Activated T-cell treated with anti-CD3 and anti-CD28 coated beads, Interleukin-2, amount 50 U/mL, for 72 hours (primary cell): ENCODE measurements at places on chromosomes 6 and 20. TPM values are rescaled to one million over a fixed set of nuclear protein-coding genes. Genes with fewer than 3 reads are reported as not detected.

DNA sequence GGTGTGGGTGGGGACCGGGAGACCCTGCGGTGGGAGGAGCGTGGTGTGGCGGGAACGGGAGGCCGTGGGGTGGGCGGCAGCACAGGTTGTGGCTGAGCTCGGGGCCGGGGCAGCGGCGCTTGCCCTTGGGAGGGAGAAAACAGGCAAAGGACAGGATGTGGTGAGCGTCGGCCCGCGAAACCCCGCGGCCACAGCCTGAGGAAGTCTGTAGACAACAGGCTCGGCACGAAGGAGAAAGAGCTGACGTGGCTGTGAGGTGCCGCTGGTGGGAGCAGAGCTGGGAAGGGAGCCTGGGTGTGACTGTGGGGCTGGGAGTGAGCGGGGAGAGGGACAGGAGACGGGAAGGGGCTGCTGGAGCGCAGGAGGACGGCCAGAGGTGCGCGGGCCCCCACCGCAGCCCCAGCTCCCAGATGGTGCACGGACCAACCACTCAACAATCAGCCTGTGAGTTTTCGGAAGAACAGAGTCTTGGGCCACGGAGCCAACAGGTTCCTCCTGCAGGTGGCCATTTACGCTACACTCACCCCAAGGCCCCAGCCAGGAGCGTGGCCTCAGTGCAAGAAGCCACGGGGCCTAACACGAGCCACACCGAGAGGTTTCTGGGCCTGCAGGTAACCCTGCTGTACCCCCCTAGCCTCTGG, 202.8 kb downstream of the DLL1 start:
- peak; percentile 74 for DNase-seq
- peaks cover 6% of the 10 kb centered on the region for H3K36me3 ChIP-seq
- no peaks in the 10 kb centered on the region for H3K27me3 ChIP-seq
- peaks cover 32% of the 10 kb centered on the region for H3K4me1 ChIP-seq
- H3K27ac ChIP-seq = peak overlapping the region; percentile 53

DNA sequence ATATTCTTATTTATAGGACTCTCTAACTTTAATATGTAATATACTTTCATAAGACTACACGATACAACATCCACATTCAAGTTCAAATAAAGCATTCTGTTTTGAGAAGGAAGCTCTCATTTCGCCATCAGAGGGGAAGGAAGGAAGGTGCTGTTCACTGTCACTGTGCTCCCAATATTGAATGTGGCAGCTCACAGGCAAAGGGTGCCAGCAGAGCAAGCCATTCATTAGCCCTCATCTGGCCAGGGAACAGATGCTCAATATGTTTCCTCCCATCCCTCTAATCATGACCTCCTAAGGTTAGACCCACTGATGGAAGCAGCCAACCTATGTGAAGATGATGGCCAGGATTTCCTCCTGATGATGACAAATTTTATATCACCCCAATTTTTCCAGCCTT, 154.4 kb downstream of the DST start:
- H3K27ac ChIP-seq = no peak overlapping the region
- no peak overlapping the region for H3K4me3 ChIP-seq
- no peaks in the 10 kb centered on the region for H3K4me1 ChIP-seq
- H3K36me3 ChIP-seq = no peaks in the 10 kb centered on the region

DNA sequence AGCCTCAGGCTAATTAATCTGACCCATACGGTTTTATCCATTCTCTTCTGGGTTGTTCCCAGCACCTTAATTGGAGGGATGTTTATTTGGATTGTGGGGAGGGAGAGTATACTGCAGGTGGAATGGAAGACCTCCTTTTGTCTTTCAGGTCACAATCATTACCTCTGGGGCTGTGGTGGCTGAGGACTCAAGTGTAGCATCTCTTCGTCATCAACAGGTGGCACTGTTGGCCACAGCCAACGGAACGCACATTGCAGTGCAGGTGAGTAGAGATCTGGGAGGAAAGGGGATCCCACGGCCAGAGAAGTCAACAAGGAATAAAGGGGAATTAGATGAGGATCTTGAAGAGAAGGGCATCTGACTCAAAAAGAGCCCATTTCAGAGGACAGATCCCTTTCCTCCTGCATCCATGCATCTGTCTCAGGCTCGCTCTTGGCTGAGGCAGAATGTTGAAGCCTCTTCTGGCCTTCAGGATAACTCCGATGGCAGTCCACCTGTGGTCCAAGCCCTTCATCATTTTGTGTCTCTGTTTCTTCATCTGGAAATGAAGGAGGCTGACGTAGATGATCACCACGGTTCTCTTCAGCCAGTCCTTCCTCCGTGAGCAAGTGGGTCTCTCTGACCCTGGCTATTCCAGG, 3.2 kb upstream of the DEF6 start:
- H3K27ac ChIP-seq = no peak overlapping the region
- peaks cover 14% of the 10 kb centered on the region for H3K4me1 ChIP-seq
- H3K27me3 ChIP-seq = no peaks in the 10 kb centered on the region

DNA sequence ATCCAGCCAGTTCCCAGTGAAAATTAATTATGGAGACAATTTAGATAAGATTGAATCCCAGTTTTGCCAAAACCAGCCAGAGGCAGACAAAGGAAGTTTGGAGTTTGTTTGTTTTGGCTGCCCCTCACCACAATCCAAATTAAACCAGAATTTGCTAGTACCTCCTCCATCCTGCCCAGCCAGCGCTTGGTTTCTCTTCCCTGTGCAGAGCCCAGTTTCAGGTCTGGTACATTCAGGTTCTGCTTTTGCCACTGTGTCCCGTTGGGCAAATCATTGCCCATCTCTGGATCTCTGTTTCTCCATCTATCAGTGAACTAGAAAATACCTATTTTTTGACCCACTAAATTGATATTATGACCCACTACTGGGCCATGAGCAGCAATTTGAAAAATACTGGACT, 26.4 kb downstream of the FOXP4 start:
- H3K4me1 ChIP-seq = peaks cover 13% of the 10 kb centered on the region
- H3K27me3 ChIP-seq = no peaks in the 10 kb centered on the region
- no peak for DNase-seq
- H3K36me3 ChIP-seq = no peaks in the 10 kb centered on the region

DNA sequence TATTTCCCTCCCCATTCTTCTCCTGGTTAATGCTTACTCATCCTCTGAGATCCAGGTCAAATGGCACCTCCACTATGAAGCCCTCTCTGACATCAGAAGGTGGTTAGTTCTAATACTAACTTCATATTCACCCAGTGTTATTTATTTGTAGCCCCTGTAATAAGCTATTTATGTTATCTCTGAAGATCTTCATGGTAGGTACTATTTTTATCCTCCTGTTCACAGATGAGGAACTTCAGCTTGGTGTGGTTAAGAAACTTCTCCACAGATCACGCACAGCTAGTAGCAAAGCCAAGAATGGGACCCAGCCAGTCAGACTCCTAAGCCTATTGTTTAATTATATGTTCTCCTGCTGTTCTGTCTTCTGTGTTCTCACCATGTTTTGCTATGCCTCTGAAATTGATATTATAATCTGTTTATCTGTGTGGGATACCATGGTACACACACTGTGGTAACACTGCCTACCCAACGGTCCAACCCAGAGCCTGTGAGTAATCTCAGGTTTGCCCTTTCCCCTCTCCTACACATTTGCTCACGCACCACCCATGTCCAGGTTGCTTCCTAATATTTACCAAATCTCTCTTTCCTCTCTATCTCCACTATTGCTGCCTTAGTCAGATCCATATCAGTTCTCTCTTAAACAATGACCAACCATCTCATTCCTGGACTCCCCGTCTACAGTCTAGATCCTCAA, 98.4 kb downstream of the IPCEF1 start:
- H3K36me3 ChIP-seq = peaks cover 25% of the 10 kb centered on the region
- no peak for DNase-seq
- H3K27ac ChIP-seq = no peak overlapping the region
- H3K27me3 ChIP-seq = peaks cover 6% of the 10 kb centered on the region
- peaks cover 23% of the 10 kb centered on the region for H3K4me1 ChIP-seq
- H3K4me3 ChIP-seq = no peak overlapping the region

DNA sequence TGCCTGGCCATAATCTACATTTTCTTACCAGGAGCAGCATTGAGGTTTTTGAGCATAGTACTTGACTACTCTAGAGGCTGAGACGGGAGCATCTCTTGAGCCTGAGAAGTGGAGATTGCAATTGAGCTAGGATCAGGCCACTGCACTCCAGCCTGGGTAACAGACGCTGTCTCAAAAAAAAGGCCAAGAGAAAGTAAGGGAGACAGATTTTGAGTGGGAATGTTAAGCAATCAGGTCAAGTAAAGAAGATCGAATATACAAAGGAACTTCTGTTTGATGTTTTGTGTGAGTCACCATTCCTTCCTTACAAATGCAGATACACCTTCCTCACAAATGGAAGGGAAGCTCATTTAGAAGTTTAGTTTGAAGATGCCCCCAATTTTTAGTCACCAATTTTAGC, 4.4 kb downstream of the PNRC1 start:
- H3K27me3 ChIP-seq = no peaks in the 10 kb centered on the region
- peaks cover 33% of the 10 kb centered on the region for H3K4me1 ChIP-seq
- H3K27ac ChIP-seq = peak overlapping the region; percentile 84
- peaks cover 30% of the 10 kb centered on the region for H3K36me3 ChIP-seq

DNA sequence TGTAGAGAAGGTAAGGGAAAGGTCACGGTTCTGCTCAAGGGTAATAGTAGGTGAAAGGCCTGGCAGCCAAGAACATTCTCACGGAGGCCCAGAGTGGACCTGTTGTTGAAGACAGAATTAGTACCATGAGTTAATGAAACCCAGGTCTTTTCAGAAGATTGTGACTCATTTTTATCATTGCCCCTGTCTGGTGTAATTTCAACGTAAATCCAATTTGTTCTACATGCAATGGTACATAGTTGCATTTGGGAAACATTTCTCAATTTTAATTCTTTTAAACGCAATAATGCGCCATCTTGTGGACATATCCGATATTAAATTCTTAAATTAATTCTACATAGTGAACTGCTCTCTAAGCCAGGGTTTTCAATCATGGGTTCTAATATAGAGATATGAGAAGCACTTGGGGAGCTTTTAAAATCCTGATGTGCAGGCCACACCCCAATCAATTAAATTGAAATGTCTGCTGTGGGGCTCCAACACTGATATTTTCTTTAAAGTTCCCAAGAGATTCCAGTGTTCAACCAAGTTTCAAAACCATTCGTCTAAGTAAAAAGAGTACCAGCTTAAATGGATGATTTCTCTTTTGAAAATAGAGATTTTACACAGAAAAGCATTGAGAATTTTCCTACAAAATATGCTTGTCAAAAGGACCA, 257.4 kb downstream of the PLCB1 start:
- H3K36me3 ChIP-seq = no peaks in the 10 kb centered on the region
- DNase-seq = no peak
- no peak overlapping the region for H3K27ac ChIP-seq
- no peak overlapping the region for H3K4me3 ChIP-seq
- H3K4me1 ChIP-seq = no peaks in the 10 kb centered on the region

DNA sequence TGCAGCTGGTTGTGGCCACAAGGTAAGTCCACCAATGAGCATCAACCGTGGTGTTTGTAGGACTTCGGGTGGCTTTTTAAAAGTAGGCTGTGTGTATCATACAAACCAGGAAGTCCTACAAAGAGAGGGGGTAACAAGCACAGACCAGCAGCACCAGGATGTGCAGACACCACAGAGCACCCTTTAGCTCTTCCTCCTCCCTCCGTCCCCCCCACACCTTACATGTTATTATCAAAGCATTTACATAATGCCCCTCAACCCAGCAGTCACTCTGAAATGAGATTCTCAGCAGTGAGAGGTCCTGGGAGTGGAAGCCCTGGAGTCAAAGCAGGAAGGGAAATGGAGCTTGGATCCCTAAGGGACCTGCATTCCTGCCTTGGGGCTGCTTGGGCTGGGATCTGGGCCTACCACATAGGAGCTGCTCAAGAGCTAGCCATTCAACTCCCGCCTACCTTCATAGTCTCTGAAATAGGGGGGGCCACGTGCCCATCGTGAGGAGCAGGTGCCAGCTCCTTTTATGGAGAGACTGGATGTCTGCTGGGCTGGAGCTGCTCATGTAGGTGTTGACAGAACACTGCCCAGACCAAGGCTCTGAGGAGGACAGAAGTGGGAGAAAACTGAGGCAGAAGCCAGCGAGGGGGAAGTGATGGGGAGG, 90.6 kb downstream of the PSMB1 start:
- H3K27ac ChIP-seq = no peak overlapping the region
- H3K36me3 ChIP-seq = peaks cover 3% of the 10 kb centered on the region
- no peak for DNase-seq
- no peaks in the 10 kb centered on the region for H3K27me3 ChIP-seq
- no peak overlapping the region for H3K4me3 ChIP-seq

- no peak overlapping the region for H3K4me3 ChIP-seq
- no peak overlapping the region for H3K27ac ChIP-seq
- H3K36me3 ChIP-seq = no peaks in the 10 kb centered on the region
- no peaks in the 10 kb centered on the region for H3K4me1 ChIP-seq
- peaks cover 12% of the 10 kb centered on the region for H3K27me3 ChIP-seq
These were observed 46.6 kb upstream of the TMEM30A start for GRCh38 chr6:75331151-75331550.

DNA sequence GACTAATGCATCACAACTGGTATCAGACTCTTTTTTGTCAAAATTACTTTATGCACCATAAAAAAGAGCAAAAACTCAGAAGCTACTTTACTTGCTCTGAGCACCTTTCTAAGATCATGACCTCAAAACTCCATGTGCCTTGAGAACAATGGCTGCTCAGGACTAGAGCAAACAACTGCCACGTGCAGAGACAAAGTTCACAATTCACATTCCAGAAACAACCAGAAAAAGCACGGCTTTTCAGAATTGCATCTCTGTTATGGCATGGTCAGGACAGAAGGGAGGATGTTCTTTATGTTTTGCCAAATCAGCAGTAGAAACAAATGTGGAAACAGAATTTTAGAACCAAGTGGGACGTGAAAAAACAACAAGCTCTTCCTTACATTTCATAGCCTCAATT, 70.5 kb downstream of the CNKSR3 start:
- DNase-seq = no peak
- H3K27me3 ChIP-seq = peaks cover 19% of the 10 kb centered on the region
- H3K36me3 ChIP-seq = no peaks in the 10 kb centered on the region
- H3K4me1 ChIP-seq = no peaks in the 10 kb centered on the region
- no peak overlapping the region for H3K27ac ChIP-seq

GRCh38 chr6:144284783-144285547, at the start of gene UTRN:
UTRN (plus strand) TSS chr6:144285335; CDS start chr6:144291829, 6,494 bp downstream.
- H3K27ac ChIP-seq = peak within 1 kb of the TSS; percentile 53
- H3K4me3 ChIP-seq = peak within 1 kb of the TSS; percentile 99
- peak; percentile 51 for DNase-seq
- no peaks in the 10 kb centered on the region for H3K36me3 ChIP-seq
- peaks cover 32% of the 10 kb centered on the region for H3K27me3 ChIP-seq

HLA-DOB gene
- 8.0 TPM for total RNA-seq

VGLL2 gene
- total RNA-seq = not detected

OTOR gene
- total RNA-seq = not detected

SIRPD gene
- not detected for total RNA-seq

PTCRA gene
- not detected for total RNA-seq
